Right hindlimb (tissue), 1 donor: ENCODE measurements at places on chromosomes 4 and X.

GRCh38 chr4:183140911-183141320 lies 41.9 kb downstream of the WWC2 start:
- no peak for DNase-seq

GRCh38 chr4:126701756-126702155 lies 931.0 kb upstream of the INTU start:
- DNase-seq: peak; percentile 60

GRCh38 chr4:152696764-152697261 lies 17.0 kb upstream of the TMEM154 start:
- DNase-seq: no peak

- no peak for DNase-seq
Observed at GRCh38 chrX:38627683-38628082, 66.3 kb downstream of the TSPAN7 start.

- no peak for DNase-seq
Observed at GRCh38 chr4:11250510-11250909, 178.2 kb downstream of the HS3ST1 start.

DNA sequence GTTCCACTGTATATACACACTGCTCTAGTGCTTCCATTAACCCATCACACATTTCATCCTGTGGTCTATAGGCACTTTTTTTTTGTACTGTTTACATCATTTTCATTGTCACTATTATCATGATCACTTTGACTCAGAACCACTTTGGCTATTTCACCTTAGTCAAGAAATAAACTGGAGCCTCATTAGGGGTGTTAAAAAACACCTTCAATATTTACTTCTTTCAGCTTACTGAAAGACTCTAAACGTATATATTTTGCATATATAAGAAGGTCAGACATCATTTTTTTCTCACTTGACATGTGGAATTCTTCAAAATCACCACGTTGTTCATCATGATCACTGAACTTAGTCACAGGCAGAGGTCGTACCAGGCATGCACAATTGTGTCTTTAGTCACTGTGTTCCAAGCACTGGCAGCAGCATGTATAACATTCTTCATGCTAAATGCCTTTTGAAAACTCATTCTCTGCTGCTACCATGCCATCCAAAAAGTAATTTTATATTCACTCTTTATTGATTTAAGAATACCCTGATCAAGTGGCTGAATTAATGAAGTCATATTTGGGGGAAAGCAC lies 229.2 kb upstream of the ARSJ start:
- DNase-seq: no peak

DNA sequence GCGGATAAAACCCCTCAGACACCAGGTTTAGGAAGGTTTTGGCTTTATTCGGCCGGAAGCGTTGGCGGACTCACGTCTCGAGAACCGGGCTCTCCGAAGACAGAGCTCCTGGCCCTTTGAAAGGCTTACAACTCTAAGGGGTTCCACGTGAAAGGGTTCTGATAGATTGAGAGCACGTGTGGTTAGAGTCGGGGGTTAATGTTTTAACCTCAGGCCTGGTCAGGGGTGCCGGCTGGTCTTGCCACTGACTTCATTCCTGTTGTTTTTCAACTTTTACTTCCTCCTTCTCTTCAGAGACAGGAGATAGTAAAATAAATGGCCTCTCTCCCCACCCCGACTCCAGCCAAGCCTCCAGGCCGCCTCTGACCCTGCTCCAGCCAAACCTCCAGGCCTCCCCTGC lies 4.7 kb upstream of the ASMT start:
- DNase-seq: no peak

DNA sequence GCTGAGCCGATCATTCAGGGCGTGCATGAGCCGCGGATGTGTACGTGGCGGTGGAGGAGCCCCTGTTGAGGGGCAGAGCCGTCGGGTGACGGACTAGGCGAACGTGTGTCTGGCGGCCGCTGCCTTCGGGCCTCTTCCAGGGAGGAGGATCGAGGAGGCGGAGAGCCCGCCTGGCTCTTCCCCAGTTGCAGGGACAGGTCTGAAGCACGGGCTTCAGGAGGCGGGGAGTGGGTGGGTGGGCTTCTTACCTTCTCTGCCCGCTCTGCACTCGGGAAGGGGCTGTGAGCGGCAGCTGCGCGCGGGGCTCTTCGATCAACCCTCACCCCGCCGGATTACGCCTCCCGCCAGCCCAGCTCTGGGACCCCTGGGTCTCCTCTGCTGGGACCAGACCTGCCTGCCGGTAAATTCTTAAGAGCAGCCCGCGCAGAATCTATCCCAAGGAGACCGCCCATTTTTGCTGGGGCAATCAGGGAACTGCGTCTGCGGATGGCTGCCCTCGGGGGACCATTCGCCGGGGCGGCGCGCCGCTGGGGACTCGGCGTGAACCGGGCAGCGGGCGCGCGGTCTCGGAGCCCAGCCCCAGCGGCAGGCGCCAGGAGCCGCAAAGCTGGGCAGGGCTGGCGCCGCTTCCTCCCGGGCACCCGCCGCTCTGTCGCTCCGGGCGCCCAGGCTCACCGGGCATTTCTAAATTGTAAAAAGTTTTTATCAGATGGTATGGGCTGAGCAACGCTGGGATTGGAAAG lies 4.9 kb downstream of the PLAC8 start:
- DNase-seq: peak; percentile 57

DNA sequence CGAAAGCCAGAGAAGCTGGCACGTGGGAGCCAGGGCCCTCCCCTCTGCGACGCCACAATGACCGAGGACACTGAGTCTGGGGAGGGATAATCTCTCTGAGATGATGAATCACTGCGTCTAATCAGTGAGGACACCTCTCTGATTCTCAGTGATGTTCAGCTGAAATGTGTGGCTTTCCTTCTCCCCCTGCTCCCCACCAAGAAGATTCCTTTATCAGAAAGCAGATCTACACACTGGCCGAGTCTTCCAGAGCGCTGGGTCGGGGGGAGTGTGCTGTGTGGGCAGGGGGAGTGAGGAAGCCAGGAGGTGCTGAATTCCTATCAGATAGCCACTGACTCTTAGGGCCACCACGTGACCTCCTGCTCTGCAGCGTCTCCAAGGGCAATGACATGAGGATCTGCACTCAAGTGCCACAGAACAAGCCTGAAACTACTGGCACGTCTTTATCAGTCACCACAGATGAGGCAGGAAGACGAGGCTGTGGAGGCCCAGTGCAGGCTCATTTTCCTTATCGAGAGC lies 89.2 kb downstream of the GATB start:
- DNase-seq: no peak

DNA sequence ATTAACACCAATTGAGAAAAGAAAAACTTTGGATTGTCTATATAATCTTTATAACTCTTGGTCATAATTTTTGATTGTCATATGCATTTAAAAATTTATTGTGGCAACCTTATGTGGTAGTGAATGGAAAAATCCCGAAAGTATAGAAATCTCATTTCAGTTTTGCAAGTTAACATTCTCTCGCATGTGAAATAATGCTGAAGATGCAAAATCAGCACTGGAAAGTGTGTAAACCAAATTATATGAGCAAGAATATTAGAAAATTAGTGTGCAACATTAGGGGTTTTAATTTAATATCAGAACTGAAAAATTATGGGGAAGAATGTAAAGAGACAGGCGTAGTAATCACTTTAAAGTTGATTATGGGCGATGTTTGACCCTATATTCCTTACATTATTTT lies 1472.8 kb downstream of the PCDH7 start:
- no peak for DNase-seq

GRCh38 chr4:56570041-56570440 lies 64.5 kb downstream of the ARL9 start:
- no peak for DNase-seq

DNA sequence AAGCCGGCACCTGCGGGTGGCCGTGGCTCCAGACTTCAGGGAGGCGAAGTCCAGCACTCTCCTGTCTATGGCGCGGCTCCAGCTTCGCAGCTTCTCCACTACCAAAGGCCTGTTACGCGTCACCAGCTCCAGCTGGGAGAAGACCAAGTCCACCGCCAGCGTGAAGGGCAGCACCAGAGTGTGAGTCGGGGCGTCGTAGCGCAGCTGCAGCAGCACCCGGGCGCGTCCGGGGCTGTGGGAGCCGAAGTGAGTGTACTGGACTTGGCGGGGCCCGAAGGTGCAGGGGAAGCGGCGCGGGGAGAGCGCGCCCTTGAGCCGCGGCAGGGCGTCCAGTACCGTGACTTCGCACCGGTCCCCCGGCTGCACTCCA lies 444 bp downstream of the FREM3 start:
- DNase-seq: peak; percentile 45

- no peak for DNase-seq
Observed at GRCh38 chr4:26525136-26525770, 35.0 kb upstream of the CCKAR start.

DNA sequence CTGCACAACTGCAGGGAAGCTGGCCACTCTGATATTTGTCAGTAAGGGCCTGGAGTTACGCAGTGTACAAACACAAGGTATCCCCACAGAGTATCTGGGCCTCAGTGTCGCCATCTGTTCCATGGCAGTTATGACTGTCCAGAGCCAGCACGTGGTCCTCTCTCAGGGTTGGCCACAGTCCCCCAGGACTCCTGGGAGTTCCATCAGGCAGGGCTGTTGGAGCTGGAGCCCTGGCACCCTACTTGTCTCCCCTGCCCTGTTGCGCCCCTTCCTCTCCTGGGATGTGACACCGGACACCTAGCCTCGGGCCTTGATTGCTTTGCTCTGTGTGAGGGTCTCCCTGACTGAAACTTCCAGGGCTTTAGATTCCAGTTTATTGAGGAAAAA lies 8.4 kb downstream of the HTRA3 start:
- no peak for DNase-seq

GRCh38 chrX:115571712-115572111 lies 10.7 kb downstream of the PLS3 start:
- DNase-seq: no peak

DNA sequence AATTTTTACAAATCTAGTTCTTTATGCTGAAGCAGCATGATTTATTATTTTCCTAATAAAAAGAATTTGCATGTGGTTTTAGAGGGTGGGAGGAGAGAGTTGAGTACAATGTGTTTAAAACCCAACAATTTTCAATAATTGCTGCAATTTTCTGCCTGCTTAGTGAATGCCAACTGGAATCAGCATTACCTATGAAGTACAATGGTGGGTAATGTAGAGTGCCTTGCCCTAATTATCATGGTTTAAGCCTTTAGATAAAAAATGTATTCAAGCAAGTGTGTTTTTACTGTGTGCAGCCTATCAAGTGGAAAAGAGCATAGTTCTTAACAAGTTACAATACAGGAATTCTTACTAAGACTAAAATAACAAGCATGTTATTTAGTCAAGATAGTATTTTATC lies 77.9 kb upstream of the ANKRD50 start:
- no peak for DNase-seq

DNA sequence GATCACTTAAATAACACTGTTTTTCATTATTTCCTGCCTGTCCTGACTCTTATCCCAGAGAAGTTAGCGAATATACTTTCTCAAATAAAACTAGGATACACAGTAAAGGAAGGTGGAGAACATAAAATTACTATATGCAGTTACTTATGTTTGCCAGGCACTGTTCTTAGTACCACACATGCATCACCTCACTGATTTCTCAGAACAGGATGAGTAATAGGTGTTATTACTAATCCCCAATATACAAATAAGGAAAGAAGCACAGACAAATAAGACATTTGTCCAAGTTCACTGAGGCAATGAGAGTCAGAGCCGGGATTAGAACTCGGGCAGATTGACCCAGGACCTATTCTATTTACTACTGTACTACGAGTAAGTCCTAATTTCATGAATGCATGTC lies 91.7 kb downstream of the CORIN start:
- DNase-seq: no peak

GRCh38 chrX:8010105-8010504 lies 82.9 kb upstream of the PNPLA4 start:
- DNase-seq: no peak

- DNase-seq: no peak
Observed at GRCh38 chr4:189376901-189377300, 563.8 kb upstream of the FRG1 start.

GRCh38 chr4:111880116-111880515 lies 265.1 kb upstream of the FAM241A start:
- DNase-seq: no peak

GRCh38 chr4:38837849-38838248 lies 18.8 kb downstream of the TLR6 start:
- DNase-seq: no peak

GRCh38 chrX:129979207-129979920 lies 3.1 kb upstream of the BCORL1 start:
- no peak for DNase-seq

- no peak for DNase-seq
Observed at GRCh38 chr4:185532795-185533324, 2.4 kb downstream of the PDLIM3 start.

GRCh38 chr4:24470666-24471485 lies 113.5 kb downstream of the DHX15 start:
- peak; percentile 76 for DNase-seq

DNA sequence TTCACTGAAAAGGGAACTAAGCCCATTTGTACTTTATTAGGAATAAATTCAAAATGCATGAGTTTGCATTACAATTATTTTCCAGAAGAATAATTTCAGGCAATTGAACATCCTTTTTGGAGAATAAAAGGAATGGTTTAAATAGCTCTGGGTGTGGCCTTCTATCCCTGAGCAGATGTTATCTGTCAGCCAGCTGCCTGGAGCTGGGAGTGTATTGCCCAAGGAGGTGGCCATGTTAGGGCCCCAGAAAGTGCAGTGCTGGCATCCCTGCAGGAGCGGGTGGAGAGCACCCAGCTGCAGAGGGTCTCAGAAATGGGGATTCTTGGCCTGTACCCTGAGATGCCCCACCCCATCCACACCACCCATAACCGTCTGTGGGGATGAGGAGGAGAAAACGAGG lies 21.6 kb upstream of the VEGFD start:
- DNase-seq: no peak

- no peak for DNase-seq
Observed at GRCh38 chr4:54942721-54943120, 182.7 kb downstream of the KDR start.

- no peak for DNase-seq
Observed at GRCh38 chr4:14767142-14767541, 235.1 kb upstream of the CPEB2 start.

- no peak for DNase-seq
Observed at GRCh38 chrX:20971250-20971649, 403.0 kb upstream of the CNKSR2 start.

DNA sequence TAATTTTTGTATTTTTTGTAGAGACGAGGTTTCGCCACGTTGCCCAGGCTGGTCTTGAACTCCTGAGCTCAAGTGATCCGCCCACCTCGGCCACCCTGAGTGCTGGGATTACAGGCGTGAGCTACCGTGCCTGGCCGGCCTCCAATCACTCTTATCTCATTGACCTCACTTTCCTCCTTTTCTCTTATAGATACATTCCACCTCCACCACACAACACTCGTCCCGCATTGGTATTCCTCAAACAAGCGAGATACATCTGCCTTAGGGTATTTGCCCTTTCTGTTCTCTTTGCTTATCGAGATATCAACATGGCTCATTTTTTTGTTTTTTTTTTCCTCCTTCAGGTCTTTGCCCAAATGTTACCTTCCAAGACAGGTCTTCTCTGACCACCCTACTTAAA lies 1.8 kb upstream of the PRPS1 start:
- no peak for DNase-seq

DNA sequence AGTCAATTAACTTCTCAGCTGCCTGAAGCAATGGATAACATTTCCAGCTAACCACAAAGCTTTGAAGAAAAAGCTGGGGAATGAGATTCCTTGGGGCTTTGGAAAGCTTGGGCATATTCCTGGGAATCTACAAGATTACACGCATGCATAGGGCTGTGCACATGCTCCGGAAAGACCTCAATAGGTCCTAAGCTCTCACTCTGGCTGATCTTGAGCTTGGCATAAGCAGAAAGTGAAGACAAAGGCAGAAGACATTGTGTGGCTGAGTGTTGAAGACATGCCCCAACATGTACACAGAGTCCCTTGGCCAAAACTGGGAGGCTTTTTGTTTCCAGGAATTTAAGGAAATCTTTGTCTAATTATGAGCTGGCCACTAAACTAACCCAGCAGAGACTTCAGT lies 31.2 kb downstream of the ATG4A start:
- DNase-seq: no peak
